ENCODE measurements at places on chromosomes 4 and X.

DNA sequence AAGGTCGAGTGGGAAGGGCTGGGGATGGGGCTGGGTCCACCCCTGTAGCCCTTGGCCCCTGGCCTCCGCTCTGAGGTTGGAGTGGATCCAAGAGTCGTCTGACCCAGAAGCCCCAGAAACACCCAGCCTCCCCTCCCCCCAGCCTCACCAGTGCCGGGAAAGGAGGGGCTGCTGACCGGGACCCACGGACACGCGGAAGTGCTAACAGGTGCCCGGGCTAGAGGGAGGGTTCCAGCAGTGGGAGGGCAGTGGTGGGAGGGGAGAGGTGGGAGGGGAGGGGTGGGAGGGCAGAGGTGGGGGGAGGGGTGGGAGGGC, 131.8 kb upstream of the NKX1-1 start:
- DNase-seq, result no peak

- no peak for DNase-seq
Observed at GRCh38 chrX:132955690-132956089, 2.7 kb downstream of the HS6ST2 start.

DNA sequence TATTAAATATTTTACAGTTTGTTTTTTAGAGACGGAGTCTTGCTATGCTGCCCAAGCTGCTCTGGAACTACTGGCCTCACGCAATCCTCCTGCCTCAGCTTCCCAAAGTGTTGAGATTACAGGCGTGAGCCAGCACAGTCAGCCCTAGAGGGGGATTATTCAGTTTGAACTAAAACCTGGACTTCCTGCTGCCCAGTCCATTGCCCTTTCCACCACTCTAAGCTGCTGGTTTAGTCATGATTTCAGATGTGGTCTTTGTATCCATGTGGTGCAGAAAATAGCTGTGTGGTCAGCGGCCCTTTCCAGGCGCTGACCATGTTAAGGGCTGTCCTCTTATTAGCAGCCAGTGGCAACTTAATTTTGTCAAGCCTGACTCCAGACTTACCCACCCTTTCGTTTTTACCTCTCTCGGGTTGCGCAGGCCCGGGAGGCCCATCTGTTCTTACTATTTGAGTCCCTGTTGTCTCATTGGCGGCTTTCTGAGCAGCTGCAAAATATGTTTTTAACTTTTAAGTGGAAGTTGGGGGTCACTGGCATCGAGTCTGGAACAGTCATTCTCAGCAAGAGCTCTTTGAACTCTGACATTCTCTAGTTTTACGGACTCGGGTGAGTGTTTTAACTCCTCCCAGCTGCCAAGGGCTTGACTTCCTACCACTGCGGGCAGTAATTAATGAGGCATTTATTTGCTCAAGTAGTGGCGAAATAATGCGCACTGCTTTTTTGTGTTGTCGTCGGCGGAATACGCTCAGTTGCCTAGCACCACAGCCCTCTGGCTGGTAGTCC, 773 bp upstream of the VMA21 start:
- DNase-seq, result no peak

- no peak for DNase-seq
Observed at GRCh38 chrX:97843200-97843811, 959.6 kb downstream of the RPA4 start.
